ENCODE measurements at places on chromosomes 7 and 10.

DNA sequence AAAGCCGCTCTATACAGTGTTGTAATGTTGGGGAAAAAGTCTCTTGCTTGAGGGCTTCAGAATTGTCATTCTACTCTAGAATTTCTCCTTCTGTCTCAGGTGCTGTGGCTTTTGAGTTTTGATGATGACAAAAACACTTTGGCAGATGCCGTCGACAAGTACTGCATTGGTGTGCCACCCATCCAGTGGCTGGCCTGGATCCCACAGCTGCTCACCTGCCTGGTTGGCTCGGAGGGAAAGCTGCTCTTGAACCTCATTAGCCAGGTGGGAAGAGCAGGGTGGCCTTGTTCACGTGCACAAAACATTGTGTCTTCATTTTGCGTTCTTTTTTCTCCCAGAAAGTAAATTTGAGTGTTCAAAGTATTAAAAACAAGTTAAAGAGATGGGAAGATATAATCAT, 112.0 kb downstream of the TRRAP start:
- DNase-seq = no peak

GRCh38 chr10:51860257-51860656, 160.9 kb upstream of the CSTF2T start:
- peak; percentile 35 for DNase-seq

DNA sequence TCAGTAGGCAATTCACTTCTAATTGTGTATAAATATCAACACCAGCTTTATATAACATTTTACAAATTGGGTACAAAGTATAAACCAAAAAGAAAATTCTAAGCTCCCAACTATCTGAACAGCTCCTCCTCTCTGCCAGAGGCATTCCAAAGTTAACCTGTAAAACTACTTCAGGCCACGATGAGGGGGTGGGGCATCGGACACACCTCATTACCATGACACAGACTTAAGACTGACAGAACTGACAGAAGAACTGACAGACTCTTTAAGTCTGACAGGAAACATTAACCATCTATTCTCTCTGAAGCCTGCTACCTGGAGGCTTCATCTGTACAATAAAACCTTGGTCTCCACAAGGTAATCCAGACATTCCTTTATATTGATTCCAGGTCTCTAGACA, 12.3 kb downstream of the ESYT2 start:
- DNase-seq = no peak

GRCh38 chr10:94223702-94224370, 138.9 kb downstream of the NOC3L start:
- peak; percentile 14 for DNase-seq

DNA sequence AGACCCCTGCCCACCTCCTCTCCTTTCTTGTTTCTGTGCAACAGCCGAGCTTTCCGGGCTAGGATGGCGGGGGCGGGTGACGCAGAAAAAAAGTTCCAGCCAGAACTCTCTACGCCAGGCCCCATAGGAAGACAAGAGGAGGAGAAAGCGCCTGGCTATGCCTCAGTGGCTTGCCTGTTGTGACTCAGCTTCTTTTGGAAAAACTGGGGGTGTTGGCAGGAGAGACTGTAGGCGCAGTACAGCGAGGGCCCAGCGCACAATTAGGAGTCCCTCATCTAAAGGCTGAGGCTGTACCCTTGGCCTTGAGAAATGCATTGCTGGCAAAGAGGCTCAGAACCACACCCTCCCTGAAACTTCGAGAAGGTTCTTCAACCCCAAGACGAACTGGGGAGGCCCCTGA, 28.0 kb upstream of the KPNA7 start:
- no peak for DNase-seq

DNA sequence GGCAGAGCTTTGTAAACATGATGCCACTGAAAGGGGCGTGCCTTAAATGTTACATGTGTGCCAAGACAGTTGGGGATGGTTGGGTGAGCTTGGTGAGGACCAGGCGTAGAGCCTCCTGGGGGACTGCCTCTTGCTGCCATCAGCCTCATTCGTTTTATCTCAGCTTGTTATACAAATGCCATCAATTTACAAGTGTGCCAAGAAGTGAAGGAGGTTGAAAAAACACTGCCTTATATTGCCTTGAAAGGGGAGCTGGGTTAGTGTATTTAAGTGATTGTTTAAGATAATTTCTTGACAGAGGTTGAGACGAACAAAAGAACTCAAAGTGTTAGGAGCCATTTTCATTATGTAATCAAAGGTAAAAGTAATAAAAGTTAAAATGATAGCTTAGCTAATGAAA, 354.7 kb downstream of the PHTF2 start:
- DNase-seq = no peak

- no peak for DNase-seq
Measured at GRCh38 chr10:22386503-22386902, 41.2 kb downstream of the SPAG6 start.

GRCh38 chr7:4247106-4247876, 434.8 kb upstream of the FOXK1 start:
- DNase-seq = no peak

DNA sequence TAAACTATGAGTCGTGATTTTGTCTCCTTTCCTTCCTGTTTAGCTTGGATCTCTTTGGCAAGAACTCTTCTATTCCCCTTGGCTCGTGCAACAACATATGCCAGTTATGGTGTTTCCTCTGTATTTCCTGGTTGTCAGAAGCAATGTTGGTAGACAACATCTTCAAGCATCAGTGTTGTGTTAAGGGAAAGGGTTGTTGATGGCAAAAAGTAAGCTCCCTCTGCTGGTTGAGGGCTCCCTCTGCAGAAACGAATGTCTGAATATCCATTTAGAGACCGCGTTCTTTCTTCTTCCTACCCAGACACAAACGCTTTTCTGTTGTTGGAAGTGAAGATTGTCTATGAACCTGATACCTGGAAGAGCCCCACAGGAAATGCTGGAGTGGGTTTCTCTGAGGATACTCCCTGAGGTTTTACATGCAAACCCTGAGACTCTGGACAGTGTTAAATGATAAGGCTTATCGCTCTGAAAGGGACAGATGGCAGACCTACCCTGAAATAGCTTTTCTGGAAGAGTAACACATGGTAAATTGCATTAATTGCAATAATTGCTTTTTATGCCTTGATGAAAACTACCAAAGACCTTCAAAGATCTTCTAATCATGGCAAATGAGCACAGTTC, 23.5 kb upstream of the C1QL3 start:
- peak; percentile 26 for DNase-seq

DNA sequence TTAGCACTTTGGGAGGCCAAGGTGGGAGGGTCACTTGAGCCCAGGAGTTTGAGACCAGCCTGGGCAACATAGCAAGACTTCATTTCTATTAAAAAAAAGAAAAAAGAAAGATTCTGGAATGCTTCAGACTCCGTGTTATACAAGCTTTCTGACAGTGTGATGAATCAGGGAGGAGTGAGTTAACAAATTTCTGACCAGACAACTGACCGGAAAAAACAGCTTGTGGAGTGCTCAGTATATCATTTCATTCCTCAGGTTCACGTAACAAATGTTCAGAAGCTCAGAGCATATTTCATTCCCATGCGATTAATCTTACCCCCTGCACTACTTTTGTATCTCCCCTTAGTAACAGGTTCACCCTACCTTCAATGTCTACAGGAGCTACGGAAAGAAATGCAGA, 28.6 kb upstream of the TNPO3 start:
- DNase-seq = peak; percentile 37

GRCh38 chr10:114017271-114017670, 26.4 kb upstream of the ADRB1 start:
- no peak for DNase-seq

- peak; percentile 85 for DNase-seq
Measured at GRCh38 chr10:60282771-60283353, 106.8 kb downstream of the ANK3 start.

GRCh38 chr10:80894797-80895467, 357.2 kb downstream of the SH2D4B start:
- no peak for DNase-seq

DNA sequence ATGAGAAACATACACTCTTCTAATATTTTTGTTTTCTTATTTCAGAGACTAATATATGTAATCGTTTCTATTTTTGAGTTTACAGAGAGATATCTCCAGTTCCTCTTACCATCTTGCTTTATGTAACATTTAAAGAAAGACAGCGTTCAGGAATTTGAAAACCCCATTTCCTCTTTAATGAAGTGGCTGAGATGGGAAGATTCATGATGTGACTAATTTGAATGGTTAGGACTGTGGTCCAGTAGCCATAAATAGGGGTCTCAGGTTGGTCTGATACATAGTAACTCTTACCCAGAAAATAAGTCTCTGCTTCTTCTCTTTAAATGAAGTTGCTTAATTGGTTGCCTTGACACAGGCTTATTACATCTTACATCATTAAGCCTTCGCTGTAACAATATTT, 6.9 kb downstream of the KMT2E start:
- no peak for DNase-seq

- DNase-seq = no peak
Measured at GRCh38 chr10:118735294-118735693, 19.5 kb downstream of the CACUL1 start.

DNA sequence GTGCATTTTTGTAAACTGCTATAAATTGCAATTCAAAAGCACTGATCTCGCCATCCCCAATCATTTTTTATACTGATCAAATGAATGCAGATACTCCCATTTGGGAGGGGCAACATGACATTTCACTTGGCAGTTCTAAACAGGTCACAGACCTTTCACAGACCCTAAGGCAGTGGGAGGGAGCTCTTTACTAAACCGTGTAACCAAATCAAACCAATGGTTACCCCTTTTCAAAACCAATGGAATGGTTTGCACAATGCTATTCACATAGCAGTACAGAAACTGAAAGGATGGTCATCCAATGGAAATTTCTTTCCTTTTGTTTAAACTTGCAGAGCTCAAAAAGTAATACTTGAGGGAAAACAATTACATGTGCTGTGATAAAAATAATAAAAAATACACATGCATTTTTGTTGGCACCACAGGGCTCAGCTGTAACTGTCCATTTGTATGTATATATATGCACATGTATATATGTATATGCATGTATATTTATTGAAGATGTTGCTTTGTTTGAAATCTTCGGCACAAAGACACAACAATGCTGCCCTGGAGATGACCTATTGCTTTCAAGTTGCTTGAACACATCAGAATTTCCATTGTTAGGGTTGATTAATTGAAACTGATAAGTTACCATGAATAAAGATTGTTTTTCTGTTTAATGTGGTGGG, 14.0 kb downstream of the PTF1A start:
- DNase-seq = no peak

GRCh38 chr7:135386181-135386580, 123.7 kb downstream of the CNOT4 start:
- DNase-seq = peak; percentile 59

DNA sequence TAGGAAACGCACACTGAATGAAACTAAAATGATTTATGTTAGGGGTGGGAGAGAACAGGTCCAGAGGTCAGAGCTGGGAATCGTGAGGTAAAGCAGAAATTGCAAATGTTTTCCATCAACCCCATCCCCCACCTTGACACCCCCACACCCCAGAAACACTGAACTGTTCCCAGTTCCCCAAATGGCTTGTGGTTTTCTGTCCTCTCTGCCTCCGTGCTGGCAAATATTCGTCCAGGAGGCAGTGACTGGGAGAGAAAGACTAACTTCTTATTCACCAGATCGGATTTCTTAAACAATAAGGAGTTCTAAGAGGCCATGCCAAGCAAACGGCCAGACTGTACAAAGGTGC, 730 bp upstream of the RASSF4 start:
- DNase-seq = no peak

- no peak for DNase-seq
Measured at GRCh38 chr10:132911786-132912097, 30.6 kb downstream of the CFAP46 start.

DNA sequence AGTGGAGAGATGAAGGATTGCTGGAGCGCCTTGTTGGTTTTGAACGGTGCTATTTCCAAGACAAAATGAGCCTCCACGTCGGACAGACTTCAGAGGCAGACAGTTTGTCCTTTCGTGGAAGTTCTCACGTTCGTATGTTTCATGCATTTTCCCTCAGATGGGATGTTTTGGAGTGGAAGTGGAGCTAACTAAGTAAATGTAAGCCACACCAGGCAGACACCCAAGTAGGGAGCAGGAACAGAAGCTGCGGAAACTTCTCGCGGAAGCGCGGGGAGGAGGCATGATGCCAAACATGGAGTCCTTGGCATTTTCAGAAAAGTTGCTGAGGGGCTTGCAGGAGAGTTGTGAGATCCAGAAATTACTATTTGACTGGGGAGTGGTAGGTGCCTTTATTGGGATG, 145.6 kb upstream of the PRR15 start:
- no peak for DNase-seq

DNA sequence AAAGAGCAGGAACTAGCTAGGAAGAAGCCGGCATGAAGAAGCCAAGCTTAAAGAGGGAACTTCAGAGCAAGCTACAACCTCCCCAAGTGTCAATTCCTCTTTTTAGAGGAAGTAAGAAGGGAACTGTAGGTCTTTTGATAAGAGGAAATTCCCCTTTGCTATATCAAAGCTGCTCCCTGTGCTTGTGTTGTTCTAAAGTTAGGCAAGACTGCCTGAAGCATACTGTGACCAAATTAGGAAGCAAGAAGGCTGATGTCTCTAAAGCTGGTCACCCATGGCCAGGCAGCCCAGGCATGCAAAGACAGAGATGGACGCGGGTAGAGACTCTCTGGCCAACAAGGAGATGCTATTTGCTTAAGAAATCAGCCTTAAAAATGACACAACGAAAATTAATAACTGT, 87.9 kb downstream of the RNF216 start:
- DNase-seq = peak; percentile 69

DNA sequence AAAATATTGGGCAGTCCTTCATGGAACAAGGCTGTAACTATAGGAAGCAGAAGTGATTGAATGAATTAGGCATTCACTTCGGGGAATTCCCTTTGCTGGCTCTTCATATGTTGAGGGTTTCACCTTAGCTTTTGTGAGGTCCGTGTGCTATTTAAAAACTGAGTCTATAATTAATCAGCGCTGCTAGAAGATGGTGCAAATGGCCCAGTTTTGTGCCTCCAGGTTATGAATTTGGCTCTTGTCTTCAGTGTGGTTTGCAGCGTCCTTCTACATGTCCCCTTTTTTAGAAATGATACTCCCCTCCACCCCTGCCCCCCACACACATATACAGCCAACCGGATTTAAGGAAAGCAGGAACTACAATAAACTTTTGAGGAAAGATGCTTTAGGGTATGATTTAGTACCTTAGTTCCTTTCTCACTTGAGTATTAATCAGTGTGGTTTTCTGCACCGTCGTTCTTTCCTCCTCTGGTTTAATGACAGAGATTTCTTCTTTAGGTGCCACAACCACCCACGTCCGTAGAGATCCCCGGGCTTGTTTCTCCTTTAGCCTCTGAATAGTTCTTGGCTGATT, 110.6 kb upstream of the SAMD8 start:
- no peak for DNase-seq

- DNase-seq = no peak
Measured at GRCh38 chr7:150402671-150403321, 23.7 kb downstream of the ZNF775 start.

DNA sequence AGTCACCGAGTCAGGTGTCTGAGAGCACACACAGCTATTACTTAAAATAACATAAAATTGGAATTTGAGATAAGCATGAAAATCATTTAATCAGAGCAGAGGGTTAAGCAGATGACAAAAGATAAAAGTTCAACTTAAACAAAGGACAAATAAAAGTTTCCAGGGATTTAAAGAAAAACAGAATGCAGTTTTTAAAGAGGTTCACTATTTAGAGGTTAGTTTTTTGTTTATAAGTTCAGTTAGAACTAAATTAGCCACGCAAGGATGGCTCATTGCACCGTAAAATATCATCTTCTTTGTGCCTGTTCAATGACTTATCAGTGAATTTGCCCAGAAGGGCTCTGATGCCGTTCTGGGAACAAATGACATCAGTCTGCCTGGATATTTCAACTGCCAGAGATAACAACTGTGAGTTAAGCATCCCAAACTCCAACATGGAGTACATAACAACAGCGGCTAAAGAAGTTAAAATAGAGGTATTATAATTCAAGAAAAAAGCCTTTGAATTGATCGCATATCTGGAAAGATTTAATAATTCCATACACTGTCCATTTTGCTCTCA, 107.8 kb downstream of the ANK3 start:
- peak; percentile 56 for DNase-seq

Measured in LHCN-M2 (cell line).